ENCODE measurements at places on chromosomes 2 and 18.
A peak's percentile ranks its signal among the peaks of the same experiment; 100 is the strongest.

DNA sequence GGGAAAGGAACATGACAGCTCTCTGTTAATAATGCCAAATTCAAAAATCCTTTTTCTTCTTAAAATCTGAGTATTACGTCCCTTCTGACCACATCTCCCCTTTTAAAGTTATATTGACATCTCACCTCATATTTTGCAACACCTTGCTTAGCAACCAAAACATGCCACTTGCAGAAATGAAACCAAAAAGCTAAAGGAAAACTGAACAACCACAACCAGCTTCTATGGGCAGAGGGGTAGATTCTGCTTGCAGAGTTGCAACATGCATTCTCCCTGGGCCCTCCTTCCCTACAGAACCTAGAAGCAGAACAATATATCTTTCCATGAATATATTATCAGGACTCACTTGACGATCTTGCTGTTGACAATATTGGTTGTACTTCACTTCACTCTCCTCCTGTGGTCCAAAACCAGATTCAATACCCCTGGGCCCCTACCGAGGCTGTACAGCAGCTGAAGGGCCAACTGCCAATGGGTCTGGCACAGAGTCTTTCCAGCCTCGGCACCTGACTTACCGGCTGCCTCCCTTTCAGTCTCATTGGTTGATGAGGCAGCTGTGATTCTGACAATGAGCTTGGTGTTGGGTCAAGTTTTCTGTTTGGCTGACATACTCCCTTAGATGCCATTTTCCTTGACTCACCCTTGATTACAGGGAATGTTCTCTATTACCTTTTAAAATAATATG lies 616.6 kb downstream of the ZEB2 start:
- peak; percentile 8 for DNase-seq

- DNase-seq, result no peak
These were observed 82.3 kb downstream of the VAPA start for GRCh38 chr18:9996094-9996493.

DNA sequence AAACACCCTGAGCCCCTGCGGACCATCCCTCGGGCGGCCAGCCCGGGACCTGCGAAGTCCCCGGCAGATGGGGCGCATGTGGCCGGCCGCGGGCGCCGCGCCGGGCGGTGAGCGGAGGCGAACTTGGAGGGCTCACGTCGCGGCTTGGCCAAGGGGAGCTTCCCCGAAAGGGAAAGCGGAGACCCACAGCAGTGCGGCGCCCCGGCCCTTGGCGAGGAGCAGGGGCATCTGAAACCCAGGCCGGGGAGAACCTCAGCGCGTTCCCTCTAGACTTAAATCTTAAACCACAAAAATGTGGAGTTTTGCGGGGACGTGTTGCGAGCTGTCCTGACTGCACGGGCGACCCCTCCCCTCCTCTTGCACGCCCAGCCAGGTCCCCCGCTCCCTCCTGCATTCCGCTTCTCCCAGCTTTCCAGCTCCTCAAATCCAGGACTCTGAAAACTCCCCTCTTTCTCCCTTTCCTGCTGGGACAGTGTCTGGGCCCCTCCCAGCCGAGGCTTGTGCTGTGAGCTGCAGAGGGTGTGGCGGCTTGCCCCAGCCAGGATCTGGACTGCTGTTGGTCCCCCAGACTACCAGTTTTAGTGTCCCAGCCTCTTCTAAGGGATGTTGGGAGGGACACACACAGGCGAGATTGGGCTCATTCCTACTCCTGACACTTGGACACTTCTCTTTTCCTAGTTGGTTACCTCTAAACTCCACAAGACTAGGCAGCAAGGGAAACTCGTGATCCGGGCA lies 1.3 kb downstream of the FMNL2 start:
- DNase-seq, result peak; percentile 79

DNA sequence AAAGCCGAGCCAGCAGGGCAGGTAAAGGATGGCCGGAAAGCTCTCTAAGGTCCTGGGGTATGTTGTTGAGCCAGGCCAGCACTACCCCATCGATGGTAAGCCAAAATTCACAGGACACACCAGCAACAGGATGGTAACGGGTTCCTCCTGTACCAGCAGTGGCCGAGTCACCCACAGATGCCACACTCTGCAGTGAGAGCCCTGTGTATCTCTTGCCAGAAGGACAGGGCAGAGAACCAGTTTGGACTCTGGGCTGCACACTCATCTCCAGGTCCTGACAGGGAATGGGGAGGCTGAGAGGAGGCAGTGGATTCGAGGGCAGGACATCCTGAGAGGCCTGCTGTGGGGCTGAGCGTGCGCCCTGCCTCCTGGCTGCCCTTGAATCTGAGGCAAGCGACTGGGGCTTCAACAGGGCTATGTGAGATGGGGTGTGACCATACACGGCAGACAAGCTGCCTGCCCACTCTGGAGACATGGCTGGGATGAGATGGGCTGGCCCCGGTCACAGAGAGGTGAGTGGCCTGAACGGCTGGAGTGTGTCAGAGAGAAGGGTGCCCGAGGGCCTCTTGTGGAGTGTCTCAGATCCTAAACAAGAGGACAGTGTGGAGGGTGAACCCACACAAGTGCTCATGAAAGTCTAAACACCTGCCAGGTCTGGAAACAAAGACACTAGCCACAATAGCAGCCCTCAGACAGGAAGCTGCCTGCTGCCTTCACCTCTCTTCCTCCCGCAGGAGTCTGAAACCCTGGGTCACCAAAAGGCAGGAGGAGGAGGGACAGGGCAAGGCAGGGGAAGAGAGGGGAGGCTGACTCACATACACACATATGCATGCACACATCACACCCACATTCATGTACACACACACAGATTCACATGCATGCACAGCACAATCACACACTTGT lies 182.3 kb downstream of the LOXHD1 start:
- DNase-seq, result no peak

DNA sequence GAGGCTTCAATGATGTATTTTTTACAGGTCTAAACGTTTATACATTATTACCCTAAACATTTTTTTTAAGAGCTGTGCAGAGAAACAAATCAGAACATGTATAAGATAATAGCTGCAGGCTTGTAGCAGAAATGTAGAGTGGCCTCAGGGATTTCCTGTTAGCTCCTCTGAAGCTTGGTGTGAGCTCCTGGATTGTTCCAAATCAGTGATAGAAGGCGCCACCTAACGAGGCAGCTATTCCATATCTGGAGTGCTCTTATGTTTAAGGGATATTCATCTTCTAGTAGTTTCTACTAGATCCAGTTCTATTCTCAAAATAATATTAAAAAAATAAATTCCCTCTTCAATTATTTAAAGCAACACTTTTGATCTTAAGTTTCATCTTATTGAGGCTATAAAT lies 93.1 kb downstream of the LRP1B start:
- DNase-seq, result no peak
